ENCODE measurements at places on chromosomes 7 and 10.

DNA sequence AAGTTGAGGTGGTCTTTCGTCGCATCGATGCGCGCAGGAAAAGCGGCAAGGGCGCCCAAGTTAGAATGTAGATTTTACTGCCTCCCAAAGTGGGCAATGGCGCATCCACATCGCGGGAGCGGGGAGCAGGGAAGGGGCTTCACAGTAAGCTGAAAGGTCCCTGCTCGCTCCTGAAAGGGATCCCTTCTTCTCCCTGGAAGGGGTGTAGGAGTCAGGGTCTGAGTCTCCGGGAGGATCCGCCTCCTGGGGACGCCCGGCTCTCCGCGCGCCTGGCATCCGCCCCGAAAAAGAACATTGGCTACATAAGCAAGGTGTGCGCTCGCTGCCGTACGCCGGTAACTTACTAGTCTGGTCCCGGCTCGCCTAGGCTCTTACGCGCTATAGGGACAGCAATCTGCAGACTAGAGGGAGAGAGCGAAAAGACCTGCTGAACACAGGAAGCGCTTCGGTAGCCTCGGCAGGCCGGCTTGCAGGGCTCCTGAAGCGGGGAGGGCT lies 804 bp downstream of the UNC5B start:
- DNase-seq: no peak

- no peak for DNase-seq
Measured at GRCh38 chr10:98138031-98138430, 3.6 kb downstream of the R3HCC1L start.

DNA sequence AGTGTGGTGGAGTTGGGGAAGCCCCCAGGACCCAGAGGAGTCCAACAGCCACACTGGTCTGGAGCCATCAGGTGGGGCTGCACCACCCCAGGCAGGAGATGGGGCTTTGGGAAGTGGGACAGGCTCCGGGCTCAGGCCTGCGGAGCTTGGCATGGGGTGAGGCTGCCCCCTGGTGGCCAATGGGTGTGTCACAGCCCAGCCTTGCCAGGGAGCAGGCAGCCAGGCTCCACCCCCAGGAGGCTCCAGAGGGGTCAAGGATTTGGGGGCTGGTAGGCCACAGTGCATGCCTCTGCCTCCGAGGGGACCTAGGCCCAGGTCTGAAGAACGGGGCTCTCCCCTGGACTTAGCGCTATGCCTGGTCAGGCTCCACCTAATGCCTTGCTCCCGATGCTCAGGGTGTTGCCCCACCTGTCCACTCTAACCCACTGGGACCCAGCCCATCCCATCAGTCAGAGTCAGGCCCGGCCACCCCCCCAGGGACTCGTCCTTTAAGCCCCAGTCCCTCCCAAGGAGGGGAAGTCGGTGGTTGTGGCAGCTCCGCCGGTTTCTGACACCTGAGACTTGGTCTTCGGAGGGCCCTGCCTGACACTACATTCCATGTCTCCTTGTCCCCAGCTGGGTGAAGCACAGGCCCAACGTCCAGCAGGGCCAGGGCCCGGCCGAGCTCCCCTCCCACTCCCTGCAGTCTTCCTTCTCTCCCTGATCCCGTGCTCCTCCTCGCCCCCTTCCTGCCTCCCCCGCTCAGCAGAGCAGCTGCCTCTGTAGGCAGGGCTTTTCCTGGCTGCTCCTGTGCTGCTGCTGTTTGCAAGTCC lies 11.3 kb upstream of the SAMD8 start:
- DNase-seq: peak; percentile 70

DNA sequence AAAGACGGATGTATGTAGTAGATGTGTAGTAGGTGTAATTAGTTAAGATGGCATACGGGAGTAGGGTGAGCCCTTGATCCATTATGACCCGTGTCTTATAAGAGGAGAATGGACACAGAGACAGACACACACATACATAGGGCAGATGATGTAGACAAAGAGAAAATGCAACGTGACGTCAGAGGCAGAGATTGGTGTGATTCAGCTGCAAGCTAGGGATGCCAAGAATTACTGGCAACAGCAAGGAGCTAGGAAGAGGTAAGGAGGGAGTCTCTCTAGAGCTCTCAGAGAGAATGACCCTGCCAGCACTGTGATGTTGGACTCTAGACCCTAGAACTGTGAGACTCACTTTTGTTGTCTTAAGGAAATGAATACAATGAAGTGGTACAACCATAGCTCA lies 247.0 kb upstream of the HABP2 start:
- DNase-seq: no peak

GRCh38 chr7:10106609-10107008 lies 867.1 kb upstream of the PHF14 start:
- no peak for DNase-seq

DNA sequence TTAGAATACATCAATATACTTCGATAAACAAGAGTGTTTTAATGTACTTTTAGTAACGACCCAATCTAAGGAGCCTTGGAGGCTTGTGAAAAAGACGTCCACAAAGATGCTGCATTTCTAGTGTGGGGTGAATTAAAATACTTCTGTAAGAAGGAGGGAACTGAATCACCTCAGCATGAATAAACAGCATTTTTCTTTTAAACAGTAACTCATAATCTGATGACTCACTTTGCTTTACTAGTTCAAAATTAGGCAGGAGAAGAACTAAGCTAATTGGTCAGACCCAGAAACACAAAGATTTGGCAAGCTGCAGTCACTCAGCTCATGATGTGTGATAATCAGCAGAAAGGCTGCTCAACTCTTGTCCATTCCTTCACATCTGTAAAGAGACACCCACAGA lies 24.2 kb downstream of the NCOA4 start:
- no peak for DNase-seq

DNA sequence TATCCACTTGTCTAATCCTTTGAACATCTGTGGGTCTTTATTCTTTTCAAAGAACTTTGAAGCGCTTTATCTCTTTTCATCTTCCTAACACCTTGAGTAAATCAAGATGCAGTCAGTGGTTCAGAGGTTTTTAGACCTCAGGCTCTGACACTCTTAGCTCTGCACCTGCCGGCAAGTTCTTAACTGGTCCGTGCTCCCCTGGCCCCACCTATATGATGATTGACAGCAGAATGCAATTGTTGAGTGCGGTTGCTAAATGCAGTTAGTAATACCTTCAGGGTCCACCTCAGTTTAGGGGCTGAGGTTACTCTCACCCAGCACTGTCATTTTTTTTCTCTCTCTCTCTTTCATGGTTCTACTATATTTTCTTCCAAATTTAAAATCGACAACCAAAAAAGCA lies 854.2 kb upstream of the AUTS2 start:
- DNase-seq: no peak

- no peak for DNase-seq
Measured at GRCh38 chr10:652233-652632, 37.2 kb downstream of the DIP2C start.

DNA sequence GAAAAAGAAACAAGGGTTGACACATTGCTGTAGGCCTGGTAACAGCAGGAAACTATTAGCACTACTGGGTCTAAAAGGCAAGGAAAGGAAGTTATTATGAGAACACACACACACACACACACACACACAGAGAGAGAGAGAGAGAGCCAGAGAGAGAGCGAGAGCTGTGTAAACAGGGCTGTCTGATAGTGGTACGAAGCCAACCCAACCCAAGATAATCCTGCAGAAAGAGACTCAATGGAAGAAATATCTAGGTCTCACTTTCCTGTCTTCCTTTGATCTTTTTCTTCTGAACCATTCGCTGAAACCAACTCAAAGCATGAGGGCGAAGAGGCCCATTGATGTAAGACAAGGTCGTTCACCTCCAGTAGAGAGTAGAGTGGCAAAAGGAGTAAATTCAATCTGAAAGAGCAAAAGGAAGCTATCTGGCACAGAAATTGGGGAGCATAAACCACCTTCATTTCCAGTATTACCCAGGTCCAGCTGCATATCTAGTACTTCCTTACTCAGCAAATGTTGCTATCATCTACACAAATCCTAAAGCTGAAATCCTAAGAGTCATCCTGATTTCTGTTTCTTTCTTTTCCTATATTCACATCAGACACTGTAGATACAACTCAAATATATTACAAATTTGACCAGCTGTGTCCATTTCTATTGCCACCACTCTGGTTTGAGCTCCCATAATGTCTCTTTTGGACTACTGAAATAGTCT lies 110.2 kb downstream of the TMEM26 start:
- no peak for DNase-seq

GRCh38 chr10:5896208-5897052 lies 6.4 kb downstream of the FBH1 start:
- no peak for DNase-seq

- no peak for DNase-seq
Measured at GRCh38 chr10:114682121-114682520, 24.0 kb upstream of the ABLIM1 start.
